ENCODE measurements at places on chromosomes 6 and 20.

DNA sequence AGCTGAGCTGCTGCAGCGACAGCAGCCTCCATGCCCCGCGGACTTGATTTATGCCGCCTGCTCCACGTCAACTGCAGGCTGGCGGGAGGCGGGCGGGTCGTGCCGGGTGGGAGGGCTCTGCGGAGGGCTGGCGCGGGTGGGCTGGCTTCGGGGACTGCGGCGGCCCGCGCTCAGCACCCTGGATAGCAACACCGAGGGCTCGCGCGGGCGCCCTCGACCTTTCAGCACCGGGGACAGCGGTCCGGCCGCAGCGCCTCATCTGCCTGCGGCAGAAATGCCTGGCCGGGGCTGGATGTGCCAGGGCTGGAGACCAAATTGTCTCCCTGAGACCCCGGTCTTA, 792 bp downstream of the SNAP25 start:
- DNase-seq = peak; percentile 99

DNA sequence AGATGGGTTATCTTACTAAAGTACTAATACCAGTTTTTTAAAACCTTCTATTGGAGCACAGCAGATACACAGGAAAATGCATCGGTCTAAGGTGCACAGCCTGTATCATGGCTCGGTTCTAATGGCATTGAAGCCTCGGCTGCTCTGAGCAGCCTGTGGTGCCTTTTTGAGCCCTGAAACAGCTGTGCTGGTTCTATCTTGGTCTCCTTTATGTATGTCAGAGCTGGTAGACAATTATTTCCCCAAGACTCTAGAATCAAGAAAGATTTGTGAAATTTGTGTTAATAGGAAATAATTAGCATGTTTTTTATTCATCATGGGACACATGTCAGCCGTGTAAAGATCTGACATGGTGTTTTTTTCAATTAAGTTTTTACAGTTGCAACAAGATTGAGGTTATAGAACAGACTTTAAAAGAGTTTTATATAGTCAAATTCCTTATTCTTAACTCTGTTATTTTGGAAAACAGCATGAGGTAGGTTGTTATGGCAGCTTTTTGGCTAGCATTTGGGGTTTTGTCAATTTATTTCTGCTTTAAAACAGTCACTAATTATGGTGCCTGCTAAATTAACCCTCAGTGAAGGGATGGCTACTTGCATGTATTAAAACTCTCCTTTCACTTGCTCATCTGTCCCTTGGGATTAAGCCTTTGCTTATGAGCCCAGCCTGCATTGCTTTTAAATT, 40.3 kb upstream of the C20orf144 start:
- DNase-seq = no peak

- DNase-seq = peak; percentile 68
These were observed at the start of gene NOL4L for GRCh38 chr20:32585011-32585585. NOL4L (minus strand) TSS chr20:32585333; CDS start chr20:32584890, 443 bp downstream.

DNA sequence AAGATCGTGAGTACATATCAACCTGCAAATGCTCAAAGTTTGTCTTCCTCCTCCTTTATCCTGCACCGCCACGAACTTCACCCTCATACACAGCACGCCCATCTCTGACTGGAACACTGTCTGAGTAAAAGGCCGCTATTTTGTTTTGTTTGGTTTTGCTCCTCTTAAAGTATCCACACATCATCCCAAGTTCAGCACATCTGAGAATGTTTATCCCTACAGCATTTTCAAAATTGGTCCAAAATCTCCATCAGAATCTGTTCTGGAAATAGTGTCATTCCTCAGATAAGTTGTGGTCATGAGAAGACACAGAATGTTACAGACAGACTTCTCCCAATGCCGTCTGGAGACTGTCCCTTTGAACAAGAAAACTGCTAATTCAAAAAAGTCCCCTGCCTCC, 251.6 kb upstream of the ARID1B start:
- DNase-seq = no peak

DNA sequence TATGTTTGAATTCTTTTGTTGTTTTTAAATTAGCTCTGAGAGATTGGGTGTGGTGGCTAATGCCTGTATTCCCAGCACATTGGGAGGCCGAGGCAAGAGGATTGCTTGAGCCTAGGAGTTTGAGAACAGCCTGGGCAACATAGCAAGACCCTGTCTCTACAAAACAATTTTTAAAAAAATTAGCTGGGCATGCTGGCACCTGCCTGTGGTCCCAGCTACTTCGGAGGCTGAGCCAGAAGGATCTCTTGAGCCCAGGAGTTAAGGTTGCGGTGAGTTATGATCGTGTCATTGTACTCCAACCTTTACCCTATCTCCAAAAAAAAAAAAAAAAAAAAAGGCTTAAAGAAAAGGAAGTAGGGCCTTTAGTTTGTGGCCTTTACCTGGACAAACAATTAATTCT, 22.9 kb downstream of the DHX35 start:
- no peak for DNase-seq

DNA sequence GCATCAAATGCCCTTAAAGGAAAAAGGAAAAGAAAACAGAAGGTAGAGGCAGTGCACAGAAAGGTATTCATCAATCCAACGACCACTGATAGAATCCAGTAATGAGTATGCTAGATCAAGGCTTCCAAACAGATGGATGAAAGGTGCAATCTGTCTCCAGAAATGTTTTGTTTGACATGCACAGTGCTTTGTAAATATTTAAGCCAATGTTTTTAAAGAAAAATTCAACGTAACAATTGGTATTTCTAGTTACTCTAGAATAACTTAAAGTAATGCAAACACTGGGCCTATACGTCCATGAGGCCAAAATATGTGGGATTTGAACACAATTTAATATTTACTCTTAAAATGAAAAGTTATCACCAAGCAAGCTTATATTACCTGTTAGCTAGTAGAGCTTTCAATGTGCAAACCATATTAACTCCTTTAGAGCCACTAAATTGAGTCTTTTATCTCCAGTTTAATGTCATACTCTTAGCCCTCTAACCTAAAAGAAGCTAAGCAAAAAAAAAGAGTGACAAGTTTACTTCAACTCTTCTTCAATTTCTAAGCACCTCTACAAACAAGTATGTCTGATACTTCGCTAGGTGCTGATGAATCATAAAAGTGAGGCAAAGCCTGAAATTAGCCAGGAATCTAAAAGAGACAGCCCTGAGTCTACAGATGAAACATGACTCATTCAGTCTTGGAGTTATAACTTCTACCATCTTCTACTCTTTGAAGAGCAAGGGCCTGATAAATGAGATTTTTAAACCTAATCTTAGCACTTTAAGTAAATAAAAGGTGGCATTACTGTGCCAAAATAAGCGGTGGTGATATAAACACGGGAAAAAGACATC, 169.8 kb downstream of the PTPRK start:
- DNase-seq = no peak

- no peak for DNase-seq
These were observed 62.0 kb downstream of the RSPO3 start for GRCh38 chr6:127180426-127180825.

DNA sequence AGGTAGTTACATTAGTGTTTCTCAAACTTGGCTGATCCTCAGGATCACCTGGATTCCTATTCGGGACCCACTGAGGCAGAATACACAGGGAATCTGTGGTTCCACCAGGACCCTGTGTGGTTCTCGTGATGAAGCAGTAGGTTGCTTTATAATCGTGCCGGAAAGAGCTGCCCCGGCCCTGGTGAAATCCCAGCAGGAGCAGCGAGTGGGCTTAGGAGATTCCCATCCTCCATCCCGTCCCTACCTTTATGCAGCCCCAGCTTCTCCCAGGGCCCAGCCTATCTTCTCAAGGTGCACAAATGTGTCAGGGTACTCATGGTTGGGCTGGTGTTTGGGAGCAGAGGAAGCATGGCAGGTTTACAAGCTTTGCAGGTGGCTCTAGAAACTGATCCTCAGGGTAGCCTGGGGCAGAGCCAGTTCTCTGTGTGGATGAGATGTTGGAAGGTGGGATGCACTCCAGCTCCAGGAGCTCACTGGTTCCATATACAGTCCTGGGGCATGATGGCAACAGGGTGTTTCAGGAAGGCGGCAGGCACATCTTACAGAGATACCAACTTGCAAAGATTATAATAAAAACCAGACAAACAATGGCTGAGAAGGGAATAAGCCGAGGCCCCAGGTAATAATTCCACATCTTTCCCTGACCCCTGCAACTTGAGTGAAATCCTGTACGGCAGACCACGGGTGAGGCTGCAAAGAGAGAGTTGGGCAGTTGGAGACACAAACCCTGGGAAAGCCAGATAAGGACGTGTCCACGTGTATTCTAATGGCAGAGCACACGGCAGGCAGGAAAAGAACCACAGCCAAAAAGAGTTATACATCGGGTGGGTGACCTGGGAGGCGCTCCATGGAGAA, 5.9 kb downstream of the SLC22A1 start:
- DNase-seq = no peak

- DNase-seq = no peak
These were observed 4.9 kb downstream of the TUBB2B start for GRCh38 chr6:3222506-3223038.

DNA sequence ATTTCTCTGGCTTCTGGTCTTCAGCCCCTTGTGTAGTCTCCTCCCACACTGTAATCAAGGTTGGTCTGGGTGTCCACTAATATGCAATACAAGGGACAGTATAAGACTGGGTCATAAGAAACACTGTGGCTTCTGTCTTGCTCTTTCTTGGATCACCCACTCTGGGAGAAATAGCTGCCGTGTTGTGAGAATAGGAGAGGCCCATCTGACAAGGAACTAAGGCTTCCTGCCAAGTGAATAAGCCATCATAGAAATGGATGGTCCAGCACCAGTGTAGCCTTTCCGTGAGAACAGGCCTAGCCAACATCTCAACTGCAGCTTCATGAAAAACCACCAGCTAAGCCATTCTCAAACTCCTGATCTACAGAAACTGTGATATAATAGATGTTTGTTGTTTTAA, 23.3 kb downstream of the BAG2 start:
- no peak for DNase-seq

GRCh38 chr6:96157018-96157565, 141.3 kb downstream of the FUT9 start:
- no peak for DNase-seq

- no peak for DNase-seq
These were observed 6.9 kb downstream of the TP53INP2 start for GRCh38 chr20:34710861-34711574.

DNA sequence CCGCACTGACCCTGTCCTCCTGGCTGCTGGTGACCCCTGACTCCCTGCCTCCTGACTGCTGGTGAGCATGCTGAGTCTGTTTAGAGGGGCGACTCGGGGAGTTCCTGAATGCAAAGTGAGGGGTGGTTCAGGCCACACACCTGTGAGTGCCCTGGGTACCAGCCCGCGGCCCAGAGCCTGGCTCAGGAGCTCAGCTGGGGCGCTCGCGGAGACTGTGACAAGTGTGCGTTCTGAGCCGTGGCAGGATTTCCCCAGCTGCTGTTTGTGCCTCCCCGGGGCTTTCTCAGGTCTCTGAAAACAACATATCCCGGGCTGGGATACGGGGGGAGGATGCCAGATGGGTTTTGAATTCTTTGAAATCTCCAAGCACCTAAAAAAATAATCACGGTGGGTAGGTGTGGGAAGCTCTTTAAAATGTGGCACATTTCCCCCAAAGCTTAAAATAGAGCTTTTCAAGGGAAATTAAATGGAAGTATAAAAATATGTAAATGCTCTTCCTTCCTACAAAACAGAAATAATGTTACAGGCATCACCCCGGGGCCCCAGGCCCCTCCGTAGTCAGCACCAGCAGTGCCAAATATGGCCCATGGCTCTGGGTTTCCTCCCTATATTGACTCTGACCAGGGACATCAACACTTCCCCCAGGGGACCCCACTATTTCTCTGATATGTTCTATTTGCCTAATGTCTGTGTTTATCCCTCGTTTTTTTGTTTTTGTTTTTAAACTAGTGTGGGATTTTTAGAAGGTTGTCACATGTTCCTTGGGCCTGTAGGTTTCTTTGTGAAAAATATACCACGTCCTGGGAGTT, 49.9 kb upstream of the TAGAP start:
- DNase-seq = no peak

DNA sequence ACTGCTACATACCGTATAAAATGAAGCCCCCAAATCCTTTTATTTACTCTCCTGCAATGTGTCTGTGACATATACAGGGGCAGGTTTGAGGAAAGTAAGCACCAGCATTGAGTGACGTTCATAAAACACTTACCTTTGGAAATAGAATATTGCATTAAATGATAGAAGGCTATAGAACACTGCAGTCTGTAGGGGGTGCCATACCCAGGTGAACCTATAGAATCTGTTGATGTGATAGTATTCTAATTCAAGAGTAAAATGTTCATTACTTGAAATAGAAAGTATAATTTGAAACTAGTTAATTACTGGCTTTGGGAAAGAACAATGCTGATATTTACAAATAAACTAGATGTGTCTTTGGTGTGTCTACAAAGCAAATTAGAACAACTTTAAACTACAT, 47.0 kb upstream of the PRL start:
- DNase-seq = no peak

- peak; percentile 50 for DNase-seq
These were observed 180.7 kb downstream of the TBXT start for GRCh38 chr6:165986914-165987482.

DNA sequence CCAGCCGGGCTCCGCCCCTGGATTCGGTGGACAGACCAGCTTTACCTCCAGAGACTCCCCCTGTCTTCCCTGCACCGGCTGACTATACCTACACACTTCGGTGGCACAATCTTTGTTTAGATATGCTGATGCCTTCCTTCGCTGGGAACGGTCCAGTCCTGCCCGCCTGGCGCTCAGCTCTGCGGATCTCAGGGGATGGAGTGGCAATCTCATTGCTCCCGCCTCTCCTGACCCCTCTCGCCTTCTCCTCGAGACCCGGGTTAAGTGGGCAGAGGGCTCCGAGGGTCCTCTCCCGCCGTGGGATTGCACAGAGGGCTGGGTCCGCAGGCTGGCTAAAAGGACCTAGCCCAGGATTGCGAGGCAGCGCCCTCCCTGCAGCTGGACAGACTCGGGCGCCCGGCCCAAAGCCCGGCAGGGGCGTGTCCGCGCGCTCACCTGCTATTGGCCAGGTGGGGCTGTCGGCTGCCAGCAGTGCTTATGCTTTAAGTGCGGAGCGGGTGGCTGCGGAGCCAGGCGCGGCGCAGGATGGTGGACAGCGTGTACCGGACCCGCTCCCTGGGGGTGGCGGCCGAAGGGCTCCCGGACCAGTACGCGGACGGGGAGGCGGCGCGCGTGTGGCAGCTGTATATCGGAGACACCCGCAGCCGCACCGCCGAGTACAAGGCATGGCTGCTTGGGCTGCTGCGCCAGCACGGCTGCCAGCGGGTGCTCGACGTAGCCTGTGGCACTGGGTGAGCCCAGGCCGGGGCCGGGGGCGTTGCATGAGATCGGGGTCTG, at the start of gene GNMT:
Gene GNMT (plus strand): TSS at position 512 of the 777 bp plus-strand sequence. CDS start 14 bp downstream, at position 526.
- DNase-seq = peak; percentile 74

GRCh38 chr6:73109659-73110058, 115.6 kb downstream of the KHDC1L start:
- no peak for DNase-seq
